GM13976 (cell line): ENCODE measurements at places on chromosomes 11 and 22.

DNA sequence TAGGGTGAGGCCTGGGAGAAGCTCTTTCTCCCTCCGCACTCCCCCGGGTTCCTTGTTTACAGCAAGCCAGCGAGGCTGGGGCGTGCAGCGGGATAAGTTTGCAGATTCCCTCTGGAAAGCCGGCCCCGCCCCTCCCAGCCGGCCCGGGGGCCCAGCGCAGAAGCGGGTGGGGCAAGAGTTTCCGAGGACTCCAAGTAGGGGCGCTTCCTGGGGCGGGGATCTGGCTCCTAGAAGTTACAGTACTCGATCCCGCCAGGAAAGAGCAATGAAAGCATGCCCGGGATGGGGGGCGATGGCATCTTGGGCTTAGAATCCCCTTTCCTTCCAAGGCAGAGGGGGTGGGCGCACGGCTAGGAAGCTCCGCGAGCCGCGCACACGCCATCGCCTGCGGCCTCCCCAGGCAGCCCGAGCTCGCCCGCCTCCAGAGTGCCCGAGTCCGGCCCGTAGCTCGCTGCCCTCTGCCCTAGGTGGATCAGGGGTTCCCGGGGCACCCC is 385 bp downstream of the TST start:
- no peak for DNase-seq

DNA sequence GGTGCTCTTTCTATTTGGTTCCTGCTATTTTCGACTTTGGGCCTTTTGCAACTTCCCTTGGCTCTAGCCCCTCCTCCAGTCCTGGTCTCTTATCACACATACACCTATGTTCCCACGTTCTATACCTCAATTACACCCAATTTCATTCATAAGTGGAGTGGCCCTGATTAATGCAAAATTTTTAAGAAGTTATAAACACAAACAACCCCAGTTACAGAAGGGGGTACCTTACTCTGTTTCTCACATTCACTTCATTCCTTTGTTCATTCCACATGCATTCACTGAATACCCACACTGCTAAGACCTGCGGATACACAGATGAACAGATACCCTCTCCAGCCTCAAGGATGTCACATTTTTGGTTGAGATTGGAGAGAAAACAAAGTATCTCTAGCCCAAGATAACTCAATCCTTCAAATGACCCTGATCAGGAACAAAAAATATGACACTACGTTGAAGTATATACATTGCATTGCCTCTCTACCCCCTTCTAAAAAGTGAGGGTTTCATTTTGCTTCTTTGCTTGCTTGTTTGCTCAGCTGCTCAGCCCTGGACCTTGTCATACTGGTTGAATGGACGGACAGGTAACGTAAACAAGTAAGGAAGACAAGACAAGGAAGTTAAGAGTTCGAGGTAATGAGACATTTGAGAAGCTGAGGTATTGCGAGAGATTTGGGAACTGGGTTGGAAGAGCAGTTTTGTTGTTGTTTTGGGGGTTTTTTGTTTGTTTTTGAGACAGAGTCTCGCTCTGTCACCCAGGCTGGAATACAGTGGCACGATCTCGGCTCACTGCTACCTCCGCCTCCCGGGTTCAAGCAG is 3.6 kb upstream of the VPS37C start:
- no peak for DNase-seq

DNA sequence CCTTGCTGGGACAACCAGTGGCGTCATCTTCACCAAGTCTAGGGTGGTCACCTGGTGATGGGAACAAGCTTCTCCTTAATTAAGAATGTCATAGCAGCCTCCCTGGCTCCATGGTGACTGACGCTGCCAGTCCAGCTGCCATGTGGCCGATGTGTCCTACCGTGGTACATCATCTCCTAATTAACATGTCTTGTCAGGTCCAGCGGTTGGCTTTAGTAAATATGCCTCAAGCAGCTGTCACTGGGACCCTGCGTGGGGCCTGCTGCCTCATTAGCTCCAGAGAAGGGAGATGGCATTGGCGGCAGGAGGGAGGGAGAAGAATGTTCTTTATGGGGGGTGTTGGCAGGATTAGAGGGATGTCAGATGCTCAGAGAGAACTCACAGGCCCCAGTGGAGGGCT is 271.9 kb downstream of the ST3GAL4 start:
- no peak for DNase-seq

DNA sequence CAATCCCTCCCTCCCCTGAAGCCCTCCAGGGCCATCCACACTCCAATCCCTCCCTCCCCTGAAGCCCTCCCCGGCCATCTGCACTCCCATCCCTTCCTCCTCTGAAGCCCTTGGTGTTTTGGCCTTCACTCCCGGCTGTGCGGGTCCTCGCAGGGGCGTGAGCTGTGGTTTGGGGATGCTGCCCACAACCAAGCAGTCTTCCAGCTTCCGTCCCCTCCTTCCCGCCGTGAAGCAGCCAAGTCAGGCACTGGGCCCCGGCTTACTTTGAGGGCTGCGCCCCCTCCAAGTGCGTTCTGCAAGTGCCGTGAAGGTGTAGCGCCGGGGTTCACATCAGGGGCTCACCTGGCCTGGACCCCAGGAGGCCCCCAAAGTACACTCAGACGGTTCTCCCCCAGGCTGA is 335.9 kb downstream of the BRD1 start:
- no peak for DNase-seq

DNA sequence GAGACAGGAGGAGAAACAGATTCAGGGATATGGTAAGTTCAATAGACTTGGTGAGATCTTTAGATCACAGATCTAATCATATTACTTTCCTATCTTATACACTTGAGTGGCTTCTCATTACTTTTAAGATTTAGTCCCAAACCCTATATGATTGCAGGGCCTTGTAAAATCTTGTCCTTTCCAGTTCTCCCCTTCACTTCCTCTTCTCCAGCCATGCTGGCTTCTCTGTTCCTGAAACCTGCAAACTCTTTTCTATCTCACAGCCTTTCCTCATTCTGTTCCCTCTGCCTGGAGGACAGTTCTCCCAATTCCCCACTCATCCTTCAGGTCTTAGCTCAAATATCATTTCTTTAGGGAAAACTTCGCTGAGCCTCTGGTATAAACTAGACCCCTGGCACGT is 65.9 kb upstream of the BIRC3 start:
- DNase-seq: no peak

- no peak for DNase-seq
Observed at GRCh38 chr11:122963961-122964360, 17.7 kb downstream of the BSX start.

GRCh38 chr22:21041937-21042336 is 3.8 kb upstream of the LRRC74B start:
- DNase-seq: no peak

- DNase-seq: no peak
Observed at GRCh38 chr22:41561788-41562187, 978 bp downstream of the CSDC2 start.

DNA sequence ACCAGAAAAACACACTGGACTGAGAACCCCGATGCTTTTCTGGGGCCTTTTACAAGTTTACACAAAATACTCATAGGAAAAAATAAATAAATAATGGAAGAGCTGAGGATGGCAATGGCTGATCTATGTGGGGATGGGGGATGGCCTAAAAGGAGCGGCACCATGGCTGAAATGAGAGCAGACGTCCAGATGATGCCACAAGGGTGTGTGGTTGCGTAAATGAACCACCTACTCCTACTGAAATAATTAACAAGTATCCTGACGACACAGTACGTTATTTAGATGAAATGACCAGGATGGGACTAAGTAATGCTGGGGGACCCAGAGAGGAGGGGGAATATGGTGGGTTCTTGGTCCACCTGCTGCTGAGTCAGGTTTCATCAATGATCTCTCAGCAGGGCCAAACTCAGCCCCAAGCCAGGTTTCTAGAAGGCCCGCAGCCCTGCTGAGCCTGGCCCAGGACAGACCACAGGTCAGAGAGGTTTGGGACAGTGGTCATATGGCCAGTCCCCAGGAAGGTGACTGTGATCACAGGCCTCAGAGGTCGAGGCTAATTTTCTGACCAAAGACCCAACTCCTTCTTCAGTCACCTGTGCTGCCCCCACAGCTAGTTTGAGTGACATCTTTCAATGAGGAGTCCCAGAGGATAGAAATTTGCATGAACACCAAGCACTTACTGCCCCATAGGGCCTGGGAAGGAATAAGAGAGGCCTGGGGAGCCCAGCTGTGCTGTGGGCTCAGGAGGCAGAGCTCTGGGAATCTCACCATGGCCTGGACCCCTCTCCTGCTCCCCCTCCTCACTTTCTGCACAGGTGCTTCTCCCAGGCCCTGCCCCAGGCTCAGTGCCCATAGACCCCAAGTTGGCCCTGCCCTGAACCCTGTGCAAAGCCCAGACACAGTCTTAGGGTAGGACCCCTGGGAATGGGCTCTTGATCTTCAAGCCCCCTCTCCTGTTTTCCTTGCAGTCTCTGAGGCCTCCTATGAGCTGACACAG is 76.3 kb upstream of the IGLL5 start:
- no peak for DNase-seq

GRCh38 chr11:61696602-61697001 is 16.4 kb downstream of the DAGLA start:
- no peak for DNase-seq

DNA sequence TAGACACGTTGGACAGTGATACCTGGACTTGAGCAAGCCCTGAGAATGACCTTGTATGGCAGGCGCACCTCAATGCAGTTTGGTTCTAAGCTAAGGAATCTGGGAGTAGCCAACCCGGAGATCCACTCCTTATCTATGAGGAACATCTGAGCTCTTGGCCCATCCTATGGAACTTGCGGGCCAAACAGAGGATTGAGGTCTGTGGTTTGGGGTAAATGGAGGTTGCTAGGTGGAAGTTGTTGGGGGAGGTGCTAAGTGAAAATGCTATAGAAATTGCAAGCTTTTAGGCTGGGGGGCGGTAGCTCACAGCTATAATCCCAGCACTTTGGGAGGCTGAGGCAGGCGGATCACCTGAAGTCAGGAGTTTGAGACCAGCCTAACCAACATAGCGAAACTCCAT is 8.9 kb downstream of the GDPD5 start:
- no peak for DNase-seq

GRCh38 chr11:75475767-75476650 is 43.0 kb upstream of the KLHL35 start:
- DNase-seq: no peak

DNA sequence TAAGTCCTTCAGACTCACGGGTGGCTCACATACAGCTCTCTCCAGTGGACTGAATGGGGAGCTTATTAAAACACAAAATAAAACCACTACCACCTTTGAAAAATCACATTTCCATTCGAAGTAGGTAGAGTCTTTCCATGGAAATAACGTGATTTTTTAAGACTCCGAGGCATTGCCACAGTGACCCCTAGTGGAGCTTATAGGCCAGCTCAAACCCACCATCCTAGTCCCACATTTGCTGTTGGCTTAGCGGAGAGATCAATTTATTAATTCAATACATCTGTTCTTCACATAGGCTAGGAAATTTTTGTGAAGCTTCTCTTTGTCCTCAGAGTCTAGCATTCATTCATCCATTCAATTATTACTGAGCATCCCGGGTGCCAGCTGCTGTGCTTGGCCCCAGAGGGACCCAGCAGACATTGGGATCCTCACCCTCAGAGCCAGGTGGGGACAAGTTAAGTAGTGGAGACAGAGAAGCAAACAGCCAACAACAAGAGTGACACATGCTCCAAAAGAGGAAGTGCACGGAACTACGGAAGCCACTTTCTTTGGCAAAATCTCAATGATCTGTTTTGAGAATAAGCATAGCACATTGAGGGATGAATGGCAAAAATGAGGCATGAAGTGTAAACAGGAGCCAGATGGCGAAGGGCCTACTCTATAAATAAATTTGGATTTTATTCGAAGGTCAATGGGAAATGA is 10.2 kb upstream of the P4HA3 start:
- DNase-seq: peak; percentile 32

- DNase-seq: no peak
Observed at GRCh38 chr22:36891646-36892045, 21.8 kb upstream of the CSF2RB start.

- peak; percentile 61 for DNase-seq
Observed at GRCh38 chr22:42277988-42278776, 7.7 kb upstream of the TCF20 start.

DNA sequence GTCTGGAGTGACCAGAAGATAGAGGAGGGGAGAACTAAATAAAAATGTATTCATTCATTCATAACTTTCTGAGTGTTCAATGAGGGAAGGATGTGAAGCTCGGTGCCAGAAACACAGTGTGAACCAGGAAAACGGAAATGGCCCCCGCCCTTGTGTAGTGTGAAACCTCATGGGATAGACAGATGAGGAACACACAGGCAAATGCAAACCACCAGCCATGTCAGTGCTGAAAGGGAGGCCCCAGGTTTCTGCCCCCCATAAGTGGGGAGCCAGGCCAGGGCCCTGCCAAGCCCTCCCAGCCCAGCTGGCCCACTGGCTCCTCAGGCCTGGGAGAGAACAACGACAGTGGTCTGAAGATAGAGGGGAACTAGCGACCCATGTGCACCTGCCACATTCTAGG is 30.5 kb downstream of the LARGE1 start:
- no peak for DNase-seq

DNA sequence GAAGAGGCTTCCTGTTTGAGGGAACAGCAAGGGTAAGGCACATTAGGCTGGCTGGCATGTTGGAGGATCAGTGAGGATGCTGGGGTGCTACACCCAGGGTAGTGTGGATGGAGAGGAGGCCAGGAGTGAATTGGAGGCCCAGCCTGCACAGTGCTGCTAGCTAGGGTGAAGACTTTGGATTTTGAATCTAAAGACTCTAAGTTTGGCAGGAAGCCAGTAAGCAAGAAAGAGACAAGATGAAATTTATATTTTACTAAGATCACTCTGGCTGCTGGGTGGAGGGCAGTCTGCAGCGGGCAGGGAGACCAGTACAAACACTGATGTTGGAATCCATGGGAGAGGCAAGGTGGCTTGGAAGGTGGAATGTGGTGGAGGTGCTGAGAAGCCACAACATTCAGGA is 43.6 kb downstream of the TSPAN18 start:
- no peak for DNase-seq

GRCh38 chr22:35044607-35045390 is 21.2 kb upstream of the ISX start:
- DNase-seq: no peak

- DNase-seq: peak; percentile 51
Observed at GRCh38 chr22:28442711-28443525, 236.7 kb downstream of the TTC28 start.

DNA sequence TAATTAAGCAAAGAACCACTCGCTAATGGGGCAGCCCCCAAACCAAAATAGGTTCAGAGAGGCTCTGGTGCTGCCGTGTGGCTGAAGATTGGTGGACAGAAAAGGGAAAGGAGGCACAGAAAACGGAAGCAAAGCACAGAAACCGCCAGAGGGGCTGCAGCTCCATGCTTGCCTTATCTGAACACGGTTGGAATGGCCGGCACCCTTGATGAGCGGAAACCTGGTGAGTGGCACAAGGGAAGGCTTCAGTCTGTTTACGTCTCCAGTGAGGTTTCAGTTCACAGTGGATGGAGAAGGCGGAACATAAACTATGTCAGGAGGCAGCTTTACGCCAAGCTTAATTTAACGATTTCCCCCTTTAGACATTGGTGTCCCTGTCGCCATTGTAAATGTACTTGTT is 5.2 kb upstream of the PRR33 start:
- DNase-seq: peak; percentile 73

GRCh38 chr11:111269146-111269868 is 23.8 kb downstream of the POU2AF2 start:
- DNase-seq: no peak

- DNase-seq: no peak
Observed at GRCh38 chr22:30667107-30667493, 575 bp downstream of the DUSP18 start.

GRCh38 chr22:23074451-23074850 is 4.1 kb downstream of the GNAZ start:
- DNase-seq: no peak

GRCh38 chr11:72831521-72832300 is 17.5 kb downstream of the ATG16L2 start:
- DNase-seq: peak; percentile 65

GRCh38 chr11:48095779-48096470 is 115.6 kb downstream of the PTPRJ start:
- DNase-seq: no peak

GRCh38 chr11:6568191-6568918 is 35.1 kb downstream of the RRP8 start:
- DNase-seq: no peak
